ENCODE measurements at places on chromosomes 16 and 17.

GRCh38 chr16:66658143-66658859 lies 38.2 kb downstream of the CMTM4 start:
- DNase-seq = no peak

DNA sequence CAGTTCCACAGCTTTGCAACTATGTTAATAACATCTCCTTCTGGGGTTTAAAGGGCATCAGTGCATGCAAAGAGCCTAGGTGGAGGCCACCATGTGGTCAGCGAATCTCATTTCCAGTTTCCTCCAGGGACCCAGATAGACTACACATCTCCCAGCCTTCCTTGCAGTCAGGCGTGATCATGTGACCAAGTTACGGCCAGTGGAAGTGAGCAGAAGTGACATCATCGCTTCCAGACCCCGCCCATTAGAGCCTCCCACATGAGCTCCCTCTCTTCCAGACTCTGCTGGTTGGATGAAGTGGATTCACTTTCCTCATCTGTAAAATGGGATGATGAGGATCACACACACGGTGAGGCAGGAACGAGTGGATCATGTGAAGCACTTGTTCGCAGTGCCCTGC lies 27.4 kb upstream of the KDM8 start:
- no peak for DNase-seq

DNA sequence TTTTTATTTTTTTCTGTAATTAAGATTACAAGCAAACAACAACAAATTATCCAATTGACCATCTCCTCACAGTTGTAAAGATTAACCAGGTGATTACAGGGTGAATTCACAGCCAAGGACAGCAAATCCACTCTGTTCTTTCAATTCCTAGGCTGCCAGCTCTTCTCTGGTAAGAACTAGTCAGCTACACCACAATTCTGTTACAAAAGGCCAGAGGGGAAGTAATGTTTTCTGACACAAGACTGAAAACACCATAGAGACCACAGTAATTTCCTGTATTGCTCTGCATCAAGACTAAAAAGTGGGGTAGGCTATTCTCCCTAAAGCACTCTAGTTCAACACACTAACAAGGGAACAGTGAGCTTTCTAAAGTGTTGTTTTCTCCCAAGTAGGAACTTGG lies 10.6 kb downstream of the CA10 start:
- no peak for DNase-seq

DNA sequence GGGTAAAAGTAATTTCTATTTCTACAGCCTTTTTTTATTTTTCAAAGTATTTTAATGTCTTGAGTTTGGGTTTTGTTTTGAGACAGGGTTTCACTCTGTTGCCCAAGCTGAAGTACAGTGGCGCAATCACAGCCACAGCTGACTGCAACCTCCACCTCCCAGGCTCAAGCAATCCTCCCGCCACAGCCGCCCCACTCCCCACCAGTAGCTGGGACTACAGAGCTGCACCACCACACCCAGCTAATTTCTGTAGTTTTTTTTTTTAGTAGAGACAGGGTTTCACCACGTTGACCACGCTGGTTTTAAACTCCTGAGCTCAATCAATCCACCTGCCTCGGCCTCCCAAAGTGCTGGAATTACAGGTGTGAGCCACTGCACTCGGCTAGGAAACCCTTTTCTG lies 44.0 kb downstream of the TUBD1 start:
- no peak for DNase-seq

DNA sequence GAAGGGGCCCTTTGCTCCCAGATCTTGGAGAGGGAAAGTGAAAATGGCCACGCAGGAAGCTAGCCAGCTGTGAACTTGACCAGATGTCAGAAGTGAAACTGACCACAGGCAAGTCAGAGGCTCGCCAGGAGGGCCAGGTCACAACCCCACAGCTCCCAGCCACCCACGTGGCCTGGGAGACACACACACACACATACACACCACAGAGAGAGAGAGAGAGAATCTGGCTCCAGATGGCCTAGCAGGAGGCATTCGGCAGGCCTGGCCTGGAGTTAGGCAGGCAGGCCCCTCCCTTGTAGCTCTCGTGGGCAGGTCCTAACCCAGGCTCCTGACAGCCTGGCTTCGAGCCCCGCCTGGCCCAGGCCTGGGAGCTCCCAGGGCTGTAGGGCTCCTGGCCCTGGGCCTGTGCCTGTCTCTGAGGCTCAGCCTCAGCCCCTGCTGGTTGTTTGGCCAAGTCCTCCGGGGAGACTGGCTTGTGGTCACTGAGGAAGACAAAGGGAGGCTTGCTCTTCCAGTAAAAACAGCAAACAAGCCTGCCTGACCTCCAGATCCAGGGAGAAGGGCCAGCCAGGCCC lies 20.2 kb downstream of the NGFR start:
- peak; percentile 98 for DNase-seq

GRCh38 chr17:78485290-78486168 lies 91.7 kb downstream of the DNAH17 start:
- DNase-seq = no peak

DNA sequence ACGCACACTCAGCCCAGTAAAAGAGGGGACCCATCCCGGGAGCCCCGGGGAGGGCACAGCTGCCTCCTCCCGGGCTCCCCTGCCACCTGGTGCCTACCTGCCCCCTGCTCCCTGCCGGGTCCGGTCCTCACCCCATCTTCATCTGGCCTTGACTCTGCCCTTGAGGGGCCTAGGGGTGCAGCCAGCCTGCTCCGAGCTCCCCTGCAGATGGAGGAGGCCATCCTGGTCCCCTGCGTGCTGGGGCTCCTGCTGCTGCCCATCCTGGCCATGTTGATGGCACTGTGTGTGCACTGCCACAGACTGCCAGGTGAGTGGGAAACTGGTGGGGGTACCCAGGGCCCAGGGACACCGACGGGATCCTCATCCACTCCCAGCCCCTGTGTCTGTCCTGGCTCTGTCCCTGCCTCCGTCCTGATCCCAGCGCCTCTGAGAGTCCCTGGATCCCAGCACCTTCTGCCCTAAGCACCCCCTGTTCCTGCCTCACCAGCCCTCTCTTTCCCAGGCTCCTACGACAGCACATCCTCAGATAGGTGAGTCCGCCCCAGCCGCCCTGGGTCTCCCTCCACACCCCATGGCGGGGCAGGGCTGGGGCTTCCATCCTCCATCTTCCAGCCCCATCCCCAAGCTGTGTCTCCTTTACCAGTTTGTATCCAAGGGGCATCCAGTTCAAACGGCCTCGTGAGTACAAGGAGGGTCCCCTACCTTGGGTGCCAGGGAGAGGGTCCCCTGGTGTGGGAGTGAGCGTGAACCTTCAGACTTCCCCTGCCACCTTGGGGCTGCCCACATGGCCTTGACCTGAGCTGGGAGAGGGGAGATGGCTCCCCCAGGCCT lies 574 bp downstream of the LAT start:
- no peak for DNase-seq

DNA sequence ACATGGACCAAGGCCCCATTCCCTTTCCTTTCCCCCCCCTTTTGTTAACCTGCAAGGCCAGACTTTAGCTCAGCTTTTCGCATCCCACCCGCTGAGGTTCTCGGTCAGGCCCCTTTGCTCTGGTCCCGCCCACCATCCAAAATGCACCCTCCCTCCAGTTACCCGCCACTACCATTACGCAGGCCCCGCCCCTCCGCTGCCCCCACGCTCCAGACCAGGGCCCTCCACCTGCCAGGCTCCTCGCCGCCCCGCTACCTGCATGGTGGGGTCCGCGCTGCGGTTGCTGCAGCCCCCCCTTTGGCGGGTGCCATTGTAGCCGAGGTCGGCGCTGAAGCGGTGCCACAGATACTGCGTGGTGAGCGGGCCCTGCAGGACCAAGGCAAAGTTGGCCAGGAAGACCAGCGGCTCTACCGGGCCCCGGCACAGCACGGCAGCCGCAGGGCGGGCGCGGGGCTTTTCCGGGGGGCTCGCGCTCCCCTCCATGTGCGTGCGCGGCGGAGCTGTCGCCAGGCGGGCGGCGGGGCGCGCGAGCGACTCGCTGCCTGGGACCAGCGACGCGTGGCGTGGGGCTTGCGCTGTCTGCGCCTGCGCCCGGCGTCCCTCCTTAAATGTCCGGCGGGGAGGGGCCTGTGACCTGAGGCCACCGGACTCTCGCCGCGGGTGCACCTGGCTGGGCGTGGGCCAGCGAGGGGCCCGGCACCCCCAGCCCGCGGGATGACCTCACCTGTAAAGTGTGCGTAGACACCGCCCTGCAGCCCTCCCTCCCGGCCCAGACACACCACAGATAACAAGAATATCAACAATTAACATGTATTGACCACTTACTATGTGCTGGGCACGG lies at the start of gene SLC46A1:
Gene SLC46A1 (minus strand): TSS at position 581 of the 841 bp plus-strand sequence. CDS start 98 bp downstream, at position 483.
- DNase-seq = no peak

- no peak for DNase-seq
These were observed 12.2 kb downstream of the PRKCB start for GRCh38 chr16:23847948-23848347.

DNA sequence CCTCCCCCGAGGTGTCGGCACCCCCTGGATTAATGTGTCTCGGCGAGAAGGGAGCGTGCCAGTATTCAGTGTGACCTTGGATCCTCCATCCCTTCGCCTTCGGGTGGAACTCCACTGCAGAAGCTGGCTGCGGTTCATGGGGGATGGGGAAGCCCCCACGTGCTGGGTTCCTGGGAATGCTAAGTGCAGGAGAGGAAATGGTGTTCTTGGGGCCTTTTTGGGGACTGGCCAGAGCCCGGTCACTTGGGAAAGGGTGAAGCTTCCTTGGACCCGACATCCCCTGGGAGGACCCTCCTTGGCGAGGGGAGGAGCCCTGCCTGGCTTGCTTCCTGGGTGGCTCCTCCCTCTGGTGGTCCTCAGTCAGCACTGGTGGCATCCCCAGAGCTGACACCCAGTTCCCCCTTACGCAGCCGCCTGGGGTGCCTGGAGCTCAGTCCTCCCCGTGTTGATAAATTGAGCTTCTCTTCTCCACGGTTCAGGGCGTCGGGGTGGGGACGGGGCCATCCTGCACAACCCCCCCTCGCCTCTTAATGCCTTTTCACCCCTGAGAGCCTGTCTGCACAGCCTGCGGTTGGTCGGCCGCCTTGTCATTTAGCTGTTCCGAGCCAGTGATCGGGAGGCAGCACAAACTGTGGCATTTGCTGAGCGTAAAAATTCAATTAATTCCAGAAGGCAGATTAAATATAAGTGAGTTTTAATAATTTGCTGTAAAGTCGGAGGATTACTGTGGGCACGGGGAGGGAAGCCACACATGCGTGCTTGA lies 30.7 kb upstream of the GSE1 start:
- no peak for DNase-seq

- DNase-seq = no peak
These were observed 26.7 kb downstream of the KDM8 start for GRCh38 chr16:27229891-27230470.

- peak; percentile 14 for DNase-seq
These were observed 334.8 kb upstream of the HSBP1 start for GRCh38 chr16:83472776-83473501.
